ENCODE measurements at places on chromosomes 3 and 15.

- peak; percentile 91 for DNase-seq
Measured at GRCh38 chr3:38454178-38454883, 641 bp downstream of the ACVR2B start.

- no peak for DNase-seq
Measured at GRCh38 chr3:45572755-45573154, 21.8 kb upstream of the LIMD1 start.

DNA sequence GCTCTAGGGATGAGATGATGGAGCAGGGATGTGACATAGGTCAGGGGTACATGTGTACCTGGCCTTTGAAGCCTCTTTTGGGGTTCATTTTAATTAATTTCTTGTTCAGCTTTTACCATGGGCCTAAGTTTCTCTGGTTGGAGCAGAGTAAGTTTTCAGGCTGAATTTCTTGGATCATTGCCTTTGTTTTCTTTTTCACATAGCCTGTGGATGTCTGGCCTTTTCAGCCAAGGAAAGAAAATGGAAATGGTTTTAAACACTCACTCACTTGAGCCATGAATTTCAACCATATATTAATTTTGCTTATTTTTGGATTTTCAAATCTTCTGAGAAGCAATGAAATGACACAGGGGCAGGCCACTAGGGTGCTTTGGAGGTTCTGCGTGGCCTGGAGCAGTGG, 30.2 kb downstream of the CACNA1D start:
- DNase-seq: no peak

GRCh38 chr3:88057630-88058305, 1.0 kb downstream of the CGGBP1 start:
- DNase-seq: no peak

DNA sequence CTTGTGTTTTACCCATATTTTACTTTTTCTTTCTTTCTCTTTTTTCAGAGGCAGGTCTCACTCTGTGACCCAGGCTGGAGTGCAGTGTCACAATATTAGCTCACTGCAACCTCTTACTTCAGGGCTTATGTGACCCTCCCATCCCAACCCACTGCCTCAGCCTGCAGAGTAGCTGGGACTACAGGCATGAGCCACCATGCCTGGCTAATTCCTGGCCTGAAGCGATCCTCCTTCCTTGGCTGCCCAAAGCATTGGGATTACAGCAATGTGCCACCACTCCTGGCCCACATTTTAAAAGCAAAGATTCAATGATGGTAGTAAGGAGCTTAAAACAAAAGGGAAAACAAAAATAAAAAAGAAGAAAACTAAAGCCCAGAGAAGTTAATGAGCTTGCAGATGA, 11.1 kb upstream of the CDV3 start:
- DNase-seq: no peak

- DNase-seq: peak; percentile 68
Measured at GRCh38 chr3:110495201-110495927, 576.3 kb upstream of the NECTIN3 start.

DNA sequence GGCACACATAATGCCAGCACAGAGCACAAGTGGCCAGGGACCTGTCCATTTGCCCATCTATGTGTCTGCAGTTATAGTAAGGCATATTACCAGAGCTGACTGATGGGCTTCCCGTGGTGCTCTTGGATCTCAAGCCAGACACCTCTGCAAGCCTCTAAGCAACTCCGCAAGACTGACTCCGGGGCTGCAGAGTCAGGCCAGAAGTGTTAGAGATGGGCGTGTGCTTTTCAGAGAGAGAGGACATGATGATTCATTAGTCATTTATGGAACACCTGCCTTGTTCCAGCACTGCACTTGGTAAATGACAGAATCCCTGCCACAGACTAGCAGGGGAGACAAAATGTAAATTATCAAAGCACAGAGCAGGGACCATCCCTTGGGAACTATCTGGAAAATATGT, 559.0 kb downstream of the PDCD6IP start:
- no peak for DNase-seq

DNA sequence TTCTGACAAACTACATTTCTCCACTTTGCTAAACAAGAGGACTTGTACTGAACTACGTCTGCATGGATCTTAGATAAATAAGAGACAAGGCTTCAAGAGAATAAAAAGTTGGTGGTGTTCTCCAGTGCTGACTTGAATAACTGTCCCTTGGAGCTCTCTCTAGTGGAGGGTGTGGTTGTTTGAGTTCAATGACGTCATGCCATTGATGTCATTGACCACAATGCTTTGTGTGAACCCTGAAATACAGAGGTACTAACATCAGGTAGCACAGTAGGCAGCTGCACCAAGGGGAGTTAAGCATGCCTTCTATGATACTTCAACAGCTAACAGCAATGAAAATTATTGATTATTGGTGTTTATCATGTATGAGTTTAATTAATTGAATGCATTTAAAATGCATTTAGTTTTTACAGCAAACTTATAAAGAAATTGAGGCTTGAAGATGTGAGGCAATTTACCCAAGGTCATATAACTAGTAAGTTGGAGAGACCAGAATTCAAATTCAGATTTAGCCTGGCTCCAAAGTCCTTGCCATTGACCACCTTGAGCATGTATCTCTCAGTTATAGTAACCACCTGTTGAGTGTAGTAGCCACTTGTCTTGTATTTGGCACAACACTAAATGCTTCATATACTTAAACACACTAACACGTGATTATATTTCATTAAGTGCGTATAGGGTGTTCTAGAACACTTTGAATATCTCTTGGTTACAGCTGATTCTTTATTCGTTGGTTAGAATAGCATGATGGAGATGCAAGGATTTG, 126.0 kb upstream of the ANKRD28 start:
- DNase-seq: no peak

DNA sequence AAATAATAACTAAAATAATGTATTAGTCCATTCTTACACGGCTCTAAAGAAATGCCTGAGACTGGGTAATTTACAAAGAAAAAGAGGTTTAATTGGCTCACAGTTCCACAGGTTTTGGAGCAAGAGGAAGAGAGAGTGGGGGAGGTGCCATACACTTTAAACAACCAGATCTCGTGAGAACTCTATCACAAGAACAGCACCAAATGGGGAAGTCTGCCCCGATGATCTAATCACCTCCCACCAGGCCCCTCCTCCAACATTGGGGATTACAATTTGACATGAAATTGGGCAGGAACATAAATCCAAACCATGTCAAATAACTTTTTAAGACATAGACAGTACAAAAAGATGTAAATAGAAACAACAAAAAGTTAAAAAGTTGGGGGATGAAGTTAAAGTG, 63.2 kb downstream of the ILDR1 start:
- DNase-seq: no peak

- peak; percentile 89 for DNase-seq
Measured at GRCh38 chr15:67066041-67066958, 898 bp downstream of the SMAD3 start.

DNA sequence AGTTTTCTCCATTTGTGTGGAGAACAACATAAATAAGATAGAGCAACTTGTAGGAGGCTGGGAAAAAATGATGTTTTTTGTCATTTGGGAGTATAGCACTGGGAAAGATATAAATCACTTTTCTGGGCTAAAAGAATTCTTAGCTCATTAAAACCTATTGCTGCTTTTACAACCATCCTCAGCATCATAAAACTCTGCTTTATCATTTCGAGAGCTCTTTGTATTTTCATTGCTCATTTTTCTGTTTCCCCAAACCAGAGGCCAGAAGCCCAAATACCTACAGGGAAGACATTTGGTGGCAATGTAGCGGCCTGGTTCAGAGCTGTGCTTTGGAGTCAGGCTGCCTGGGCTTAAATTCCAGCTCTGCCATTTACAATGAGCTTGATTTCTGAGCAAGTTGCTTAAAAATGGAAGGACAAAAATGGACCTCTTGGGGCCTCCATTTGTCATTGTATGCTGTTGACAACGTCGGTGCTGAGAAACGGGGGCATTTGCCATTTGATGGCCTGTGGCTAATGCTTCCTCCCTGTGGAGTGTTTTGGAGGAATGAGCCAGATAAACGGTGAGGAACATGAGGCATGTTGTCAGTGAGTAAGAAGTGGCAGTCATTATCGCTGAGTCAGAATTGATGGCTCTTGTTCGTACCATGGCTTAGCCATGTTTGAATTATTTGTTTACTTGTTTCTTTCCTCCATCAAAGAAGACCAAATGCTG, 260.0 kb downstream of the EBLN2 start:
- DNase-seq: no peak

DNA sequence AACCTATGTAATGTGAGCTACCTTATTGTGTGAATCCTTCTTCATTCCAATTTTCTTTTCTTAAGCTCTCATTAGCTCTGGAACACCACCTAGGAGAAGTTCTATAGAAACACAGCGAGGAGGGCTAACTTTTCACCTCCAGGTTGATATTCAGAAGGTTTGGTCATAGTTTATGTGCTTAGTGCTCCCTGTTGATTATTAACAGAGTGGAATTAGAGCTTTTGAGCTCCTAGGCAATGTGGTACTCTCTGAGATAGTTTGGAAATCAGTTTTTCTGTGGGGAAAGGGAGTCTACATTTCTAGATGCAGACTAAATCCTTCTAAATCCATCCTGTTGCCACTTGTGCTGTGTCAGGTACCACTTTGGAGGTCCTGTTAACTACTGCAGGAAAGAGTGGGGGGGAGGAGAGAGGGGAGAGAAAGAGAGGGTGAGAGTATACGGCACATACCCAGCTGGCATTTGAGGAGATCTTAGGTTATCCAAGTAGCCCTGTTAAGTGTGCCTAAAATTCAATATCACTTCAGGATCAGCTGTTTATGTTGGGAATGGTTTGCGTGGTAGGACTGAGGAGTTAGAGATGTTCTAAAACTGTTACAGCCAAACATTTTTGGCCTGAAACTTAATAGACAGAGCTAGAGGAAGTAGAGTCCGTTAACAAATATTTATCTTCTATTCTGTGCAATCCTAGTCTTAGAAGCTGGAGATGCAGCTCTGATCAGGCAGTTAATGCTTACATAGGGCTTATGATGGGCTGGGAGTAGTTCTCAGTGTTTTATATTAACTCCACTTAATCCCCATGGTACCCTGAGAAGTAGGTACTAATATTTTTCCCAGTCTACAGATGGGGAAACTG, 117.5 kb upstream of the PROK2 start:
- DNase-seq: no peak

GRCh38 chr3:60577601-60578000, 673.7 kb downstream of the FHIT start:
- no peak for DNase-seq

- no peak for DNase-seq
Measured at GRCh38 chr15:78408355-78408640, 29.7 kb upstream of the IREB2 start.

- no peak for DNase-seq
Measured at GRCh38 chr3:14853271-14853951, 34.6 kb downstream of the FGD5 start.

- DNase-seq: no peak
Measured at GRCh38 chr3:71077070-71077469, 506.5 kb downstream of the FOXP1 start.

GRCh38 chr15:85752491-85752961, 42.2 kb downstream of the KLHL25 start:
- DNase-seq: no peak

DNA sequence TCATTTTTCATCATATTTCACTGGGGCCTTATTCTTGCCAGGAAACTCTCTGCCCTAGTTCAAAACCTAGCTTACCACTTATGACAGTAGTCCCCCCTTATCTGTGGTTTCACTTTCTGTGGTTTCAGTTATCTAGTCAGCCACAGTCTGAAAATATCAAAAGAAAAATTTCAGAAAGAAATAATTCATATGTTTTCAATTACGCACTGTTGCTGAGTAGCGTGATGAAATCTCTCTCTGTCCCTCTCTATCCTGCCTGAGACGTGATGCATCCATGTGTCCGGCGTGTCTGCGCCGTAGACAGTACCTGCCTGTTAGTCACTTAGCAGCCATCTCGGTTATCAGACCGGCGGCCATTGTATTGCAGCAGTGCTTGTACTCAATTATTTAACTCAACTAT, 369.9 kb upstream of the MCTP2 start:
- DNase-seq: no peak

All from upper lobe of left lung (tissue), 6 donors.